ENCODE measurements at places on chromosomes 5 and 9.

DNA sequence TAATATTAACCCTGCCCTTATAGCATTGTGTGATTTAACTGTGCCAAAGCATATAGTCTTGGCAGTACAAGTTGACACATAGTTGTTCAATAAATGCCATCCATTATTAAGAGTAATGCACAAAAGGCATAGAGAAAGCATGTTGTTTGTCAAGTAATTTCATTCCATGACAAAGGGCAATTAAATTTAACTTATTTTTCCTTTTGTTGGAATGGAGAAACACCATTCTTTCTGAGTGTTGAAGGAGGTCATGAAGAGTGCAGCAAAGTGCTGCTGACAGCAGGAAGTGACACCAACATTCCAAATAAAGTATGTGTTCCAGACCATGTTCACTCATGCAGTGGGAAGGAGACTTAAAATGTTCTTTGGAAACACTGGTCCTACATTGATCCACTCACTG, 29.1 kb downstream of the ANKDD1B start:
- no peak for DNase-seq

DNA sequence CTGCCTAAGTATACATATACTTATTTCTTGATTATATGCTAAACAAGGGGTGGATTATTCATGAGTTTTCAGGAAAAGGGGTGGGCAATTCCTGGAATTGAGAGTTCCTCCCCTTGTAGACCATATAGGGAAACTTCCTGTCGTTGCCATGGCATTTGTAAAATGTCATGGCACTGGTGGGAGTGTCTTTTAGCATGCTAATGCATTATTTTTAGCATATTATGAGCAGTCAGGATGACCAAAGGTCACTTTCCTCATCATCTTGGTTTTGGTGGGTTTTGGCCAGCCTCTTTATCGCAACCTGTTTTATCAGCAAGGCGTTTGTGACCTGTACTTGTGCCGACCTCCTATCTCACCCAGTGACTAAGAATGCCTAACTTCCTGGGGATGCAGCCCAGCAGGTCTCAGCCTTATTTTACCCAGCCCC, 80.9 kb downstream of the ALDH7A1 start:
- DNase-seq = no peak

DNA sequence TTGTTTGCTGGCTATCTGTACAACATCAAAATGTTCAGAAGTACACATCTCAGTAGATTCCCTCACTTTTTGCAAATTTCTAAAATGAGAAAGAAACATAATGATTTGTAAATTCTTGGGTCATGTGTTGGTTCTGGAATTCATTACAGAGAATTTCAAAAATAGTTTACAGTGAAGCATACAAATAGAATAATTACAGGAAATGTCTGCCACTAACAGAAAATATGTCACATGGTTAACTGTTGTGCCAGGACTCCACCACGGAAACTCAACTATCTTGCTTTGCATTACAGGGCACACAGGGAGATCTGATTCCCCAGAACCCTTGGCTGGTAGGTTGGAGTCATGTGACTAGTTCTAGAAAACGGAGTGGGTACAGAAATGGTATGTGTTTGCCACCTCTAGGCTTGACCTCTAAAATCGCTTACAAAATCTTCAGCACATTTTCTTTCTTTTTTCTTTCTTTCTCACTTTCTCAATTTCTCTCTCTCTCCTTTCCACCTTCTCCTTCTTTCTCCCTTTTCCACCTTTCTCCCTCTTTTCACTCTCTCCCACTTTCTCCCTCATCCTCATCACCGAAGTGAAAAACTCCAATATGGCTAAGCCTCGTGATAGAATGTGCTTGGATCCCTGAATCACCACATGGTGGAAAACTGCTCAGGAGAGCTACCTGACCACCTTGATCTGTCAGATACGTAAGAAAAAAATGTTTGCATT, 32.4 kb downstream of the RASEF start:
- DNase-seq = no peak

- DNase-seq = no peak
Measured at GRCh38 chr5:145787507-145787906, 47.6 kb downstream of the PRELID2 start.

GRCh38 chr5:127518319-127518621, 830 bp downstream of the PRRC1 start:
- no peak for DNase-seq

DNA sequence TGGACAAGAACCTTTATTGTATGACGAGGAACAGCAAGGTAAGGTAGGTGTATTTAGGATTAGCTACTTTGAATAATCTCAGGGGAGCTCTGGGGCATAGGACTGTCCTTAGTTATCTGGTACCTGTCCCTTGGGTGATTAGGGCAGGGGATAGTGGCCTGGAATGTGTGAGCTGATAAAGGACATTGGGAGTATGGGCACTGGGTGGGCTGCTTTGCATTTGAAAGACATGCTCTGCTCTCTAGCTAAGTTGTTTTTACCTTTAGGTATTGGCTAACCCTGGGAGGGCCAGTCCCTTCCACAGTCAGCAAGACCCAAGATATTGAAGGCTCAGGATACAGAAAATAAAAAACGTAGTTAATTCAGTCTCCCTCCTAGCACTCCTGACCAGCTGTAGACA, 282.8 kb upstream of the C9orf72 start:
- no peak for DNase-seq

GRCh38 chr5:61084658-61085057, 77.6 kb downstream of the SMIM15 start:
- DNase-seq = no peak

DNA sequence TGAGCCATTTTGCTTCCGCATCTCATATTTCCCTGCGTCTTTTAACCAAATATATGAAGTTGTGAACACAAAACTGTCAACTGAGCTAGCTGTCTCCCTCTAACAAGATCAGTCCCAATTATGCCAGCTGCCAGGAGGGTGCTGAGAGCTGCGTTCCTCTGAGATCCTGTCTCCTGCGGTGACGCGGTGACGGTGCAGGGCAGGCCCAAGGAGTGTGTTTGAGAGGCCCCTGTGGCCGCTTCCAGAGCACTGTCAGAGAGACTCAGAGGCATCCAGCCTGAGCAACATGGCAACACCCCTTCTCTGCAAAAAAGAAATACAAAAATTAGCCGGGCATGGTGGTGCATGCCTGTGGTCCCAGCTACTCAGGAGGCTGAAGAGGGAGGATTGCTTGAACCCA, 126.3 kb upstream of the FOXD4L5 start:
- no peak for DNase-seq

- DNase-seq = no peak
Measured at GRCh38 chr5:79829260-79829659, 139.6 kb downstream of the CMYA5 start.

- no peak for DNase-seq
Measured at GRCh38 chr9:133615606-133616188, 6.5 kb upstream of the FAM163B start.

DNA sequence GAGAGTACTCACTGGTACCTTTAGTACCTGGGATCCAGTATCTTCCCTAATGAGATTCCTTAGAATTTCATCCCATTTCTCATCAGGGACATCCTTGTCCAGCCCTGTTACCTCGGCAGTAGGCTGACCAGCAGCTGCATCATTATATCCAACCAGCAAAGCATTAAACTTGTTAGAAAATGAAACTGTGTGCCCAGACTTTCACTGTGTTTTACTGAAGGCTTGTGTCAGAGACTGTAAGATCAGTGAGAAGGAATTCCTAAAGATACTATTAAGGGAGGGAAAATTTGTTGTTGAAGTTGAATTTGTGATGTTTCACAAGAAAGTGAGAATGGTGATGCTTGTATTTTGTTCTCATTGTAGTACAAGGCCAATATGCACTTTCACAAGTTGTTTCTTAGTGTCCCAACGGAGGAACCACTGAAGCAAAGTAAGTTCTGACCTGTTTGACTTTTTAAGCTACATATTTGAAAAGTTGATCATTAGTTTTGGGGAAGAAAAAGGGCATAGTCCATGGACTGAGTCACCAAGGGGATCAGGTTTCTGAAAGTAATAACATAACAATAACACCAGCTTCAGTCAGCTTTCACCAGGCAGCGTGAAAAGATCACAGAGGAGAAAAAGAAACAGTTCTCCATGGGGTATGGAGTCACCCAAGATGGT, 48.8 kb downstream of the GRAMD2B start:
- DNase-seq = no peak

DNA sequence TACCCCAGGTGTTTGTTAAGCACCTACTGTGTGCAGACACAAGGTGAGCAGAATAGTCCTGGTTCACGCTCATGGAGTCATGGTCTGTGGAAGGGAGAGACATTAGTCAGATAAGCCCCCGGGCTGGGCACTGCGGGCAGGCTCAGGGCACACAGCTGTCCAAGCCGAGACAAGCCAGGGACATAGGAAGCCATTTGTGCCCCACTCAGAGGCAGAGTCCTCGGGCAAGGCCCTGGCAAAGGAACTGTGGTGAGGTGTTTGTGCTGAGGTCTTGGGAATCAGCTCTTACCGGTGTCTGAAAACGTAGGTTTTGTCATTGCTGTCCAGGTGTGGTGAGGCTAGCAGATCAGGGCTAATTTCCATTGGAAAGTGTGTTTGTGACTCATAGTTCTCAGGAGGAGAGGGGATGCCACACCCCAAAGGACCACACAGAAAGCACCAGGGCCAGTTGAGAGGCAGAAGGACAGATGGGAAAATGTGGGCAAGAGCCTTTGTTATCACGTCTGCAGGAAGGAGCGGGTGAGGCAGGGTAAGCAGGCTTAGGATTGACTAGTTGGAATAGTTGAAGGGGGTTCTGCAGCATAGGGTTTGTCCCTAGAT, 46.1 kb upstream of the NEURL1B start:
- no peak for DNase-seq

DNA sequence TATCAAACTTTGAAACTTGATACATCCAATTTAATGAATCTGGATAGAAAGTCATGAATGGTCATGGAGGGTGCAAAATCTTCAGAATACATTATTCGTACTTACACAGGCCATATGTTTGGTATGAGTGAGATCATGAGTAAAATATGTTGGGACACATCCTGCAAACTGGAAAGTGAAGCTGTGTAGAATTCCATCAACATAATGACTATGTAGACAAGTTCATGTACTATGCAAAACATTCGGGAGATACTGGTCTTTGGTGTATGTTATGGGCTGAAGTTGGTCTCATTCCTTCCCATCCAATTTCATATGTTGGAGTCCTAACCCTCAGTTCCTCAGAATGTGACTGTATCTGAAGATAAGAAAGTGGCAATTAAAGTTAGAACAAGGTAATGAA, 18.1 kb upstream of the CTNND2 start:
- DNase-seq = no peak

DNA sequence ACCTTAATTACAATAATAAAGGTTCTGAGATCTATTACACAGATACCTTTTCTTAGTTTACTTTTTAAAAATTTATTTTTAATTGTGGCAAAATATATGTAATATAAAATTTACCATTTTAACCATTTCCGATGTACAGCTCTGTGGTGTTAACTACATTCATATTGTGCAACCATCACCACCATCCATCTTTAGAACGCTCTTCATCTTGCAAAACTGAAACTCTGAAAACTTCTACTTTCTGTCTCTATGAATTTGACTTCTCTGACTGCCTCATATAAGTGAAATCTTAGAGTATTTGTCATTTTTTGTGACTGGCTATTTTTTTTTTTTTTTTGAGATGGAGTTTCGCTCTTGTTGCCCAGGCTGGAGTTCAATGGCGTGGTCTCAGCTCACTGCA, 26.8 kb downstream of the WWC1 start:
- no peak for DNase-seq

DNA sequence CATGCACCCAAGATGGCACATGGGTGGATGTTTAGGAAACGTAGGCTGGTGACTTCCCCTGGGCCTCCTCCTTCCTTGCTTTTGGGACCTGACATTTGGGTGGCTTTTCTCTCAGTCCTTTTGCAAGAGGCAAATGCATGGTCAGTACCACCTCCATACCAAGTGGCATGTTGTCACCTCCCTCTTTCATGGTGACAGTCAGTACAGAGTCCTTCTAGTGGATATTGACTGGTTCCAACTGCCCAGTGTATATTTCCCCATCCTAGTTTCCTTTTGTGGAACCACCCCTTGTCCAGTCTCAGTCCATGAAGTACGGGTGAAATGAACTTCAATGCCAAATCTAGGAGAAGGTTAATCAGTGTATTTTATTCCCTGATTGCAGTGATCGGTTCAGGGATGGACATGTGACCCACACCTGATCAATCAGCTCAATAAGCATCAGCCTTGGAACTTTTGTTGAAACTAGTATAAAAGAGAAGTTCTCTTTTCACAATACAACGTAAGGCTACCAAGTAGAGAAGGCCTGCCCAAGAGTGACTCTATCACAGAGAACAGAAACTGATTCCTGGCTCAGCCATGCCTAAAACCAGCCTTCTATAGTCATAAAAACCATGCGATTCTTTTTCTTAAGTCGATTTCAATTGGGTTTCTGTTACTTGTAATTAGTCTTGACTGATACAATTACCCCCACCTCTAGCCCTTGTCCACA, 143.4 kb upstream of the KLF9 start:
- DNase-seq = no peak

DNA sequence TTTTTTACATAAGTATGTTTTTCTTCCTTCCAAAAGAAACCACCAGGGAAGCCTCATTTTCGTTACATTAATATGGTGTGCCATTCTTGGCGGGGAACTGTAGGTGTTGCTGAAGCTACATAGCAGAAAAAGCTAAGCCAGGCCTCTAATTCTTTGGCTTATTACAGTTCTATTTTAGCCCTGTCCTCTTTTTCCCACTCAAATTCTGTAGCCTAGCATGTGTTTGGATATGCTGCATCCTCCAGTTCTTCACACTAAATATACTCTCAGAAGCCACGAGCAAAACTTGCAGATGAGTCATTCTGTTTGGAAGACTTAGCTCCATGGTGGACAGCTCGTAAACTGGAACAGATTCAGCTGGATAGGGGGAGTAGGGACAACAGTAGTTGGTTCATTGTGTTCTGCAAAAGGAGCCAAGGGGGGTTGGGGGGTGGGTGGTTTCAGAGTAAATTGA, 369.4 kb downstream of the TMEM161B start:
- no peak for DNase-seq

GRCh38 chr9:92176068-92176799, 61.0 kb upstream of the SPTLC1 start:
- DNase-seq = no peak

- no peak for DNase-seq
Measured at GRCh38 chr5:168831383-168831782, 252.2 kb upstream of the PANK3 start.

DNA sequence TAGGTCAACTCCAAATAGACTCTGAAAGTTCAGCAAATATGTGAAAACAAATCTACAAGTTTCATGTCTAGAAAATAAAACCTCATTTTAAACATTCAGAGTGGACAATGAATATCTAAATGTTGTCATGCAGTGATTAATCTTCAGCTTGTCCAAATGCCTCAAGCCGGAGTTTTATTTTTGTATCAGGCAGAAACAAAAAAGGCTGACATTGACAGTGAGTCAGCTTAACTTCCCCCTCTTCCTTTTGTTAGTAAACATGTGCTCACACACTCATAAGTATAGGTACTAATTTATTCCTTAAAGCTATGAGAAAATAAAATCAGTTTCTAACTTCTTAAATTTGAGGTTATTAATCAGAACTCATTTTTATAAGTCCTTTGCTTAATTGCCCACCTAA, 467.9 kb upstream of the DAB2 start:
- DNase-seq = no peak

Measured in NCI-H526 treated with DMSO at 0.1 percent for 48 hours (cell line).